Activated naive CD4-positive, alpha-beta T cell (primary cell): ENCODE measurements at places on chromosomes 5 and 9.
A peak's percentile ranks its signal among the peaks of the same experiment; 100 is the strongest.

DNA sequence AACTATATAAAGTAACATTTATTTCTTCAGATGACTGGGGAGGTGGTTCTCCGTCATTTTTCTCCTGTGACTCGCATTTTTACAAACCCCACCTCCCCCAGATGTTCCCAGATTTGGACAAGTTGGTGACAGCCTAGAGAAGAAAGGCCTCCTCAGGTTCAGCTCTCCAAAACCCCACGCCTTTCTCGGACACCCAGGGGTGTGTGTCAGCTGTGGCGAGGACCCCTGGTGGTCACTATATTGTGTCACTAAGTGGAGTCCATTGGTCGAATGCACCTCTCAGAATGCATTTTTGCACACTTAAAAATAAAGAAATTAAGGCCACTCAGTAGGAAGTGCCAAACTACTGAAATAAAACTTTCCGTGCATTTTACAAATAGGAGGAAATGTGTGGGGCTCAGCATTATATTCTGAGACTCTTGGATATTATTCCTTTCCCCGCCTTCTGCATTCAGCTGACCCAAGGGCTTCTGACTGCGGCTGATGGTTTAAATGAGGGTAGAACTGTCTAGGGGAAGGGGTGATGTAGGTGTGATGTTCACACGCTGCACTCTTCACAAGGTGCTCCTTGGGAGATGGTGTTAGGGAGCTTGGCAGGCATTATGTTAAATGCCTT is 47.6 kb downstream of the ACO1 start:
- no peak for DNase-seq

DNA sequence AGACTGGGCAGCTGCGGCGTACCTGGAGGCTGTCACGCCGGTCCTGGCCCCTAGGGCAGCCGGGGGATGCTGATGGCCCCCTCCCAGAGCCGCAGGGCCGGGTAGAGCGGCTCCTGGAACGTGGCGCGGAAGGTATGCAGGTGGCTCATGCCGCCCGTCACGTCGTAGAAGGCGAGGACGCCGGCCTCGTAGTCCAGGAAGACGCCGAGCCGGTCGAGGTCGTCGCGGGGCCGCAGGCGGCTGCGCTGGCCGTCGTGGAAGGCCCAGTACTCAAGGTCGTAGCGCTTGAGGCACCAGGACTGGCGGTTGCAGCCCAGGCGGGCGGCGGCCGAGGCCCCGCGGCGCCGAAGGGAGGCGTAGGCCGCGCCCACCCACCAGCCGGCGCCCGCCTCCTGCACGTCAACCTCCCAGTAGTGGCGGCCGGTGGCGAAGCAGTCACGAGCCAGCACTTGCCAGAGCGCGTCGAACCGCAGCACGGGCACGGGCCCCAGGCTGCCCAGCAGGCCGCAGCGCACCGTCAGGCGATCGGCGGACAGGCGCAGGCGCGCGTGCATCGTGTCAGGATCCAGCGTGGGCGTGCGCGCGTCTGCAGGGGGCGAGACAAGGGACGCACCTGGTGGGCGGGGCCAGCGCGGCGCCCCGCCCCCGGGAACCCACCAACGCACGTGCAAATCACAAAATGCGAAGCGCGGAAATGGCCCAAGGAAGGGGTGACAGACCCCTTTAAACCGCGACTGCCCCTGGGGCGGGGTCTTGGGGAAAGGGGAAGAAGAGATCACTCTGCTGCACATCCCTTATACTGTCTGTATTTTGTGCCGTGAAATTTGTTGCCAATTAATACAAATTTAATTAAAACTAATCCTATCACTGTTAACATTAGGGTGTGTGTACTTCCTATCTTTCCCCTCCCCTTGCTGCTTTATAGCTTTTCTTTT is 31.2 kb downstream of the NANS start:
- DNase-seq, result no peak

DNA sequence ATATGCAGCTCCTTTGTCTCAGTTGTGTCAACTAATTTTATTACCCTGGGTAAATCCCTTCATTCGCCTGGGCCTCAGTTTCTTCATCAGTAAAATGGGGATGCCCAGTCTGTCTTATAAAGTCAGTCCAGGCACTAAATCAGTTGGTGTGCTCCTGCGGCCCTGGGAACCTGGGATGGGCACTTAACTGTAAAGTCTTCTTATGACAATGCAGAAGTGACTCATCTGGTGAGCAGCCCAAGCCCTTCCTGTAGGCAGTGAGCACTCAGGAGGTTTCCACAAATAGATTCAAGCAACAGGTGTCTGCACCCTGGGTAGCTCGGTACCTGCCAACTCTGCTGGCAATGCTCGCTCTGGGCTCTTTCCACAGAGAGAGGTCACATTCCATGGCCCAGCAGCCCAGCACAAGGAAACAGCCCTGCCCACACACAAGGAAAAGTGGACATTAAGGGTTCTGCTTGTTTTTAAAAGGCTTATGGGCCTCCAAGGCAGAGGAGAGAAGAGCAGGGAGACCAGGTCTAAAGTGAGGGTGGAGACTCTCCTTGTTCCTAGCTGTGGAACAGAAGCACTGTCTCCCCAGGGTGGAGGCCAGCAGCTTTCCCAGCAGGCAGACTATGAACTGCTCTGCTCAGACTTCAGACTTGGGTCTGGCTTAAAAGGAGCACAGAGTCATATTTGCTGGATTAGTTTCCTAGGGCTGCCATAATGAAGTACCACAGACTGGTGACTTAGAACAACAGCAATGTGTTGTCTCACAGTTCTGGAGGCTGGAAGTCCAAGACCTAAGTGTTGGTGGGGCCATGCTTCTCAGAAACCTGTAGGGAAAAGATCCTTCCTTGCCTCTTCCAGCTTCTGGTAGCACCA is 89.7 kb upstream of the ADRA1B start:
- no peak for DNase-seq

GRCh38 chr9:4022435-4023067 is 277.3 kb downstream of the GLIS3 start:
- no peak for DNase-seq

GRCh38 chr9:76512826-76513225 is 53.8 kb downstream of the GCNT1 start:
- no peak for DNase-seq

GRCh38 chr5:55577353-55578060 is 42.7 kb upstream of the PLPP1 start:
- no peak for DNase-seq

- no peak for DNase-seq
Observed at GRCh38 chr5:87398981-87399614, 13.6 kb downstream of the CCNH start.

DNA sequence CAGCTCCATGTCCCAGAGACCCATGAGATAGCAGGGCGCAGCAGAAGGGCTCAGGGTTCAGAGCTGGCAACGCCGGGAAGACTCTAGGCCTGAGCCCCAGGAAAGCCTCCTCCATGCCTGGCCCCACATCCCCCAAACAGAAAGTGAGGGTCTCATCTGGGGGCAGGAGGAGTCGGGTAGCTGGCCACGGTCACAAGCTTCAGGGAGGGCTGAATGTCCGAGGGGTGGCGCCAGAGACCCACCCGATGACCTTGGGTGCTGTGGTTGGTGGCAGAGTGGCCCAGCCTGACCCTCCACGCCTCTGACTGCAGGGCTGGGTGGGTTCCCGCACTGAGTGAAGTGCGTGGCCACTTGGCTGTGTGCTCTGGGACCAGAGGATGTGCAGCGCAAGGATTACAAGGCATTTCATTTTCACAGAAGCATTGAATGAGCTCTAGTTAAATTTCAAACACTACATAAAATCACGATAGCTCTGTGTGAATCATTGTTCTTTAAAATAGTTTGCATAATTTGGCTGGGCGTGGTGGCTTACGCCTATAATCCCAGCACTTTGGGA is 3.0 kb downstream of the C8G start:
- DNase-seq, result no peak

DNA sequence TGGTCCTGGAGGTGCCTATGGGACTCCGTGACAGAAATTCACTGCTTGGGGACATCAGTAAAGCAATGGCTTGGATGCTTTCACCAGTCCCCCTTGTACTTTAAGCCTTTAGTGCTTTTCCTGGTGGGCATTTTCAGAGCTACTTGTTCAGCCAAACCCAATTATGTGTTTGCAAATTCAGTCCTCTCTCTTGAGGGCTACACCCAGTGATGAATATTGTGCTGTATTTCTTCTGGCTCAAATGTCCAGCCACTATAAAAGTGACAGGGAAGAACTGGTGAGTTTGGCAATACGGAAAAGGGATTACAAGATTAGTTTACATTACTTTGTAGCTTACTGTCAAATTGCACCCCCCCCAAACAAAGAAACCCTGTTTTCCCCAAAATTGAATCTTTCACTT is 4.5 kb downstream of the THBS4 start:
- no peak for DNase-seq

GRCh38 chr9:132800038-132800648 is 77.9 kb downstream of the AK8 start:
- peak; percentile 50 for DNase-seq

GRCh38 chr5:73506459-73506955 is 8.3 kb downstream of the BTF3 start:
- DNase-seq, result no peak

GRCh38 chr5:166710271-166710670 is 1581.2 kb upstream of the WWC1 start:
- DNase-seq, result no peak

DNA sequence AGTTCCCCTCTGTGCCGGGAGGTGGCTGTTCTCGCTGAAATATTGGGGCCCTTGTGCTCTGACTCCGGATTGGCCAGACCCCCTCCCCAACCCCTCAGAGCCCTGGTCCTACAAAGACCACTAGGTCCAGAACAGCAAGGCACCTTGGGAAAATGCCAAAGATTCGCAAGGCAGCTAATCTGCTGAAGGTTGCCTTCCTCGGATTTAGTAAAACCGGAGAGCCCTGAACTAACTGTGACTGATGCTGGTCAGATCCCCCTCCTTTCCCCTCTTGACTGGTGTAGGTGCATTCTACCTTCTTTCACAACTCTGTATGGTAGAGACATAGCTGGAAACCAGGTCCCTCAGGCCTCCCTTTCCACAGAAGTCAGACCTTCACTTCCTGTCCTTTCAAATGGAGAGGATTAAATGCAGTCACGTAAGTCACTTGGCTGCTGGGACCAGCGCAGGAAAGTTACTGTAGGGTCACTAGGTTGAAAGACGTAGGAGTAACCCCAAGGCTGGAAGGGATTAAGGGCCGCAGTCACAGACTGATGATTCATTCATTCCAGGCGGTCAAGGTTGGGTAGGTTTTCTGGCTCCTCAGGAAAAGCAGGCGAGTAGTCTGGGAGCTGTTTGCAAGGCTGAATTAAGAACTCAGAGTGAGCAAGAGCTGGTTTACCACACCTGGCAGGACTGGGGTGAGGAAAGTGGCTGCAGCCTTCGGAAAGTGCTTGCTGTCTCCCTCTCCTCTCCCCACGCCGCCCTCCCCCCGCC is 5.3 kb downstream of the BARX1 start:
- DNase-seq, result no peak

DNA sequence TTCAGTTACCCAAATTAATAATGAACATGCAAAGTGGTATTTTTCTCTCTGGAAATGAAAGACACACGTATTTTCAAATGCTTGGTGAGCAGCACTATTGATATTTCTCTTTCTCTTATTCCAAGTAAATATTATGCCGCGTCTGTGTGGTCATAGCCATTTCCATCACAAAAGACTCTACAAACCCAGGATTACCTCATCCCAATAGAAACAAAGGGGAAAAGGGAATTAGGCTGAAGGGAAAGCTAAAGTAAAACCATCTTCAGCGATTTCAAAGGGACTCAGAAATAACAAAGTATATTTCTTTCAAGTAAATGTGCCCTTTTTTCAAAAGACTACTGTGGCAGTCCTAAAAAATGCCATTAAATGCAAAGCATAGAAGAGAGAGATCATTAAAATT is 62.0 kb upstream of the FST start:
- DNase-seq, result no peak

GRCh38 chr5:77993141-77993854 is 217.2 kb upstream of the TBCA start:
- DNase-seq, result no peak
